ENCODE measurements at places on chromosomes 13 and 19.

DNA sequence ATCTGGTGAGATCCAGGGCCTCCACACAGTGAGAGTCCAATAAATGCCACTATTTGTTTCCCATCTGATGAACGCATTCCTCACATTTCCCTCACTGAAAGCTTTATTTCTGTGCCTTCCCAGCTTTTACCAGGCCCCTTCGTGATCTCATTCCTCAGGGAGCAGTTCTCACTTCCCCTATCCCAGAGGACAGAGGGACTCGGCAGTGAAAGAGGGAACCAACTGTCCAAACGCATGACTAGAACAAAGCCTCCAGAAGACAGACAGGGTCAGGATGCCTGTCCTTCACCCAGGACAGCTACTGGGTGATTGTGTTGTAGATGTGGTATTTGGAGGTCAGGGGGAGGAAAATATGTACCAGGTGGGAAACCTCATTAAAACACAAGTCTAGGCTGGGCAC, 2.0 kb upstream of the ZBTB45 start:
- no peak for DNase-seq

- DNase-seq, result no peak
These were observed 225.1 kb downstream of the EFNB2 start for GRCh38 chr13:106310291-106310865.

DNA sequence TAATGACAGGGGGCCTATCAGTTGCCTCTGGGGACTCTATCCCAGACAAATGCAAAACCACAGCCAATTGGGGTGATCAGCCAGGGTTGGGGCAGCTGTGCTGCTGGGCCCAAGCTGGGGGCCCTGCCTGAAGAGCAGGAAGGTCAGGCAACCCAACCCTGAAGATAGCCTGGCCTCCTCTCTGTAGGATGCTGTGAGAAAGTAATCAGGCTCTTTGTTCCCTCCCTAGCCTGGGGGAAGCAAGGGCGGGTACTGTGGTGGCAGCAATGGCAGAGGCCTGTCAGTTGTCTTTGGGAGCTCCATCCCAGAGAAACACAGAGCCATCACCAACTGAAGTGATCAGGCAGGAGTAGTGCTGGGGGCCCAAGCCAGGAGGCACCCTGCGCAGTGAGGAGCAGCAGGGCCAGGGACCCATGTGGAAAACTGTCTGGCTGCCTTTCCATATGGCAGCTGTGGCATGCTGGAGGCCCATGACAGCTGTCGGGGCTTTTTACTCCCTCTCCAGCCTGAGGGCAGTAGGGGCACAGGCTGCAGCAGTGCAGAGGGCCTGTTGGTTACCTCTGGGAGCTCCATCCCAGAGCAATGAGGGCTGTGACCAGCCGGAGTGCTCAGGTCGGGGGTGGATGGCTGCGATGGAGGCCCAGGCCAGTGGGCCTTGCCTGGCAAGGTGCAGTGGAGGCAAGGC, 73.6 kb upstream of the ATP12A start:
- no peak for DNase-seq

DNA sequence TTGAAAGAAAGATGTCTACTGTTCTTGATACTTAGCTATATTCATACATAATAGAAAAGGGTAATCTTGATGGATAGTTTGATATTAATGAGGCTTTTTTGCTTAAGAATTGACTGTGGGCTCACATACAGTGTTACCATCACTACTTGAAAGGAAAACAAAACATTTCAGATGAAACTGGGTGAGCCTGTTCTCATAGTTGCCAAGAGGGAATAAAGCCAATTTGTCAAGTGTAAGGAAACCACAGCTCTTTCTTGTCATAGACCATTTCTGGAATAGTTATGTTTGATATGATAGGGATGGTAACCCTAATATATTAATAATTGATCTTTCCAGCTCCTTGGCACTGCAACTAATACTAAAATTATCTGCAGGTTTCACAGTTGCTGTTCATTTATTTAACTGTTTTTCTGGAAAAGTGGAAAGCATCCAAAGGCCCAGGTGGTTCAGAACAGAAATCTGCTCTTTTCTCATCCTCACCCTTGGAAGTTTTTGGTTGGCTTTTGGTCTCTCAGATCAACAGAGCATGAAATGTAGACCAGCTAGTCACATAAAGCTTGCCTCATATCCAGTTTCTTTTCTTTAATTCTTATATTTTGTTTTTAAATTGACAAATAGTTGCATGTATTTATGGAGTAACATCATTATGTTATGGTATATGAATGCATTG, 43.2 kb downstream of the ARHGEF7 start:
- no peak for DNase-seq

- DNase-seq, result no peak
These were observed 1.5 kb upstream of the ZNF616 start for GRCh38 chr19:52141203-52141602.

DNA sequence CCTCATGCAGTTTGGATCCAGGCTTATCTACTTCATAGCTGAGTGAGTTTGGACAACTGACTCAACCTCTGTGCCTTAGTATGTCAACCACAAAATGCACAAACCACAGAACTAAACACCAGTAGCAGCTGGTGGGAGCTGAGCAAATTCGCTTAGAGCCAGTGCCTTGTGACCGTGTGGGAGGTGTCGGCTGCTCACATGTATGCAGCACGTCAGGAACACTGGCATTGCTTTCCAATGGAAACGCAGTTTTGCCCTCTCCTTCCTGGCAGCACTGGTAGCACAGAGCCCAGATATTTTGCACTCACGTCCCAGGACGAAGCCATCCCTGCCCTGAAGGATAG, 8.3 kb upstream of the NTN5 start:
- DNase-seq, result no peak

- DNase-seq, result no peak
These were observed 5.7 kb upstream of the F10 start for GRCh38 chr13:113116871-113117271.

DNA sequence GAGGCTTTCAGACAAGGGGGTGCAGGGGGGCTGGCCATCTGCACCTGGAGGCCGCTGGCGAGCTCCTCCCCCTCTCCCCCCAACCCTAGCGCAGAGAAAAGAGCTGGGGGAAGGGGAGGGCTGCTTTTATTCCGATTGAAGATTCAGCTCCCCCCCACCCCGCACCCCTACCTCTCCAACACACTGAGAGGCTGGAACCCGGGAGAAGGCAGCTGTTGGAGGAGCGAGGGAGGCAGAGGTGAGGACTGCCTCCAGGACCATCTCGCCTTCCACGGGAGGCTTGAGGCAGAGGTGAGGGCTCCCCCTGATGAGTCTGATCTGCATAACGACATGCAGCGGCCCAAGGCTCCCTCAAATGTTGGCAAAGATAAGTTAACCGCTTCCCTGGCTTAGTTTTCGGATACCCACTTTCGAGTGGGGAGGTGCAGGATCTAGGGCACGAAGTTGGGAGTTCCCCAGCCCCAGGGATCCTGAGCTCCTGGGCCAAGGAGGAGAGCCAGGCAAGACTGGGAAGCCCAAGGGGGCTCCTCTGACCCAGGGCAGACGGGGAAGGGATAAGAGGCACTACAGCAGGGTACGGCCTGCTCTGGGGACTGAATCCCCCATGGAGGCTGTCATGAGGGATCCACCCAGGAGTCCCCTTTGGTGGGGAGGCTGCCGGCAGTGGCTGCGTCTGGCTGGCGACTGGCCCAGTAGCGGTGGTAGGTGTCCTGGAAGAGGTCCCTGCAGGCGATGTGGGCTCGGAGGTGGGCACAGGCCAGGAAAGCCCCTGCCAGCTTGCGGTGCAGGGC, 1.2 kb upstream of the NUMBL start:
- no peak for DNase-seq

DNA sequence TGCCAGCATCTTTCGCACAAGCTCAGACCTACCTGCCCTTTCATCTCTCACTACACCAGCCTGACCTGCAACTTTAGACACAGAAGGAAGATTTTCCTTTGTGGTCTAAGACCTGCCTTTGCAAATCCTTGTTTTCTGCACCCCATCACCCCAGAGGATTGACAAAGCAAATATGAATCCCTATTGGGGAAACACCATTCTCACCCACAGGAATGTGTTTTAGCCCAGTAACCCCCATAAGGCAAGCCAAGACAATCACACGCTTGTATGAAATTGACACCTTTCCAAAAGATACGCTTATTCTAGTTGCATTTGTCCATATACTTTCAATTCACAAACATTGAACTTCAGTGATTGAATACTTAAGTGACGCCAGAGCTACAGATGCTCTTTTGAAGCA, 55.7 kb downstream of the SPATA13 start:
- DNase-seq, result no peak

GRCh38 chr19:6519289-6519688, 11.5 kb upstream of the TNFSF9 start:
- no peak for DNase-seq

GRCh38 chr19:37928527-37929286, 21.7 kb downstream of the SIPA1L3 start:
- DNase-seq, result no peak

GRCh38 chr13:98858191-98858590, 105.7 kb upstream of the SLC15A1 start:
- DNase-seq, result no peak

DNA sequence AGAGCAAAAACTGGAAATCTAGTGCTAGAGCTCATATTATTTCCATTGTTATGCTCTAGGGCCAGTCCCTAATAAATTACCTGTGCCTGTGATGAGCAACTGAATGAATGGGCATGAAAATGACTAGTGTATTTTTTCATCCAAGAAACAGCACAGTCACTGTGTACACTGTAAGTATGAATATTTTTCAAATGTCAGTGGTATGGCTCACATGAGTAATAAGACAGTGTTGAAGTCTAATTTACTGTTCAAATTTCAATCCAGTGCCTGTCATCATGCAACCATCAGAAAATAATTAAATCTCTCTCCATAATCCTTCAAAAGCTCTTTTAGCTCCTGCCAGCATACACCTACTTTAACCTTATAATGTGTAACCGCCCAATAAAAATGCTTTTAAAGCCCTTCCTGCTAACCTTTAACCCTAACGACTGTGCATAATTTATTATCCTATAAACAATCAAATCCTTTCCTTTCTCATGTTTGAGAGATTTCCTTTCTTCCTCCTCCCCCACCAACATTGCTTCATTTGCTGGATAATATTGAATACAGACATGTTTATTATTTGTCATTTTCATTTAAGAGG, 378.3 kb downstream of the GPC5 start:
- no peak for DNase-seq

GRCh38 chr13:92843549-92843948, 383.1 kb upstream of the GPC6 start:
- no peak for DNase-seq

DNA sequence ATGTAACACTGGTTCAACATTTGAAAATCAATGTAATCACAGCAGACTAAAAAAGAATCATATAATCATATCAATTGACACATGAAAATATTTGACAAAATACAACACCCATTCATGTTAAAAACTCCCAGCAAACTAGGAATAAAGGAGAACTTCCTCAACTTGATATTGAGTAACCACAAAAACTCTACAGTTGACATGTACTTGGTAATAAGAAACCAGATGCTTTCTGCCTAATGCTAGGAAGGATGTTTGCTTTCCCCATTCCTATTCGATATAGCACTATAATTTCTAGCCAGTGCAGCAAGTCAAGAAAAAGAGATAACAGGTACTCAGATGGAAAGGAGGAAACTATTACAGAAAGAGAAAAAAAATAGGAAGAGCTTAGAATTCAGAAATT, 26.9 kb downstream of the UFM1 start:
- DNase-seq, result no peak

GRCh38 chr13:102935896-102936321, 90.1 kb downstream of the ERCC5 start:
- DNase-seq, result no peak

DNA sequence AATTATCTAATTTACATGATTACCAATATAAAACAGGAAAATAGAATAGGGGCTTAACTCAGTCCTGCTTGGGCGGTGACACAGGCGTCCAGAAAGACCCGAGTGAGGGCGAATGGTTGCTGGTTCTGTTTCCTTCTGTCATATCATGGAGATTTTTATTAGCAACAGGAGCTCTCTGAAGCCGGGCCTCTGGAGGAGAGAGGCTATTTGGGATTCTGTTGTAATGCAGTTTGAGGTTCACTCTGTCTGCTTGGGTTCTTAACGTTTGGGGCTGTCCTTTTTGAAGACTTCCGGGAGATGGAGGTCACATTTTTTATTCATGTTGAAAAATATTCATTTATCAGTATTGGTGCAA, 115.7 kb upstream of the ZNF536 start:
- DNase-seq, result no peak

DNA sequence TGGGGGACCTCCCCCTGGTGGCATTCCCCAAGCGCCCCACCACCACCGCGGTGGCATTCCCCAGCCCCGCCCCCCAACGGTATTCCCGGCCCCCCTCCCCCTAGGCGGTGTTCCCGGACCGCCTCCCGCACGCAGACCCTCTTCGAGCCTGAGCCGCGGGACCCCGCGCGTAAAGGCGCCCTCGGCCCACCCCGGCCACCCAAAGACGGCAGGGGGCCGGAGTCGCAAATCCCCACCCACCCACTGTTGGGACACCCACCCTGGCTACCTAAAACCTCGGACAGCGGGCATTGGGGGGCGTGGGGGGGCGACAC, 22.4 kb downstream of the OLFM2 start:
- no peak for DNase-seq

- DNase-seq, result no peak
These were observed 19.7 kb downstream of the SCEL start for GRCh38 chr13:77555246-77555645.

- no peak for DNase-seq
These were observed 19.8 kb upstream of the SLC35E1 start for GRCh38 chr19:16591803-16592556.

GRCh38 chr19:40805258-40805868, 6.4 kb downstream of the EGLN2 start:
- no peak for DNase-seq

GRCh38 chr13:26673890-26674289, 86.7 kb downstream of the GPR12 start:
- no peak for DNase-seq

DNA sequence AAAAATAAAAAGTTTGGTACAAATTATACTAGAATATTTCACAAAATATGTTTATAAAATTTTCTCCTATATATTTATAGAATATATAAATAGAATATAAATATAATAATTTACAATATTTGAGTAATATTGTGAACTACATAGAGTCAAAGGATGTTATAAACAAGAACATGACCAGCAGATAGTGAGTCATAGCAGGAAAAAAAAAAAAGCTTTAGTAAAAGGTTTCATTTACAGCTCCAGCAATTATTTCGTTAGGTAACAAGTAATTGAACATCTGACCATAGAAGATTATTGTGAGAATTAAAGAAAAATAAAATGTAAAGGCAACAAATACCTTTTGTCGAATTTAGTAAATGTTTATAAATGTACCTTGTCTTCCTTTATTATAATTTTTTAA, 864.1 kb downstream of the PCDH17 start:
- no peak for DNase-seq

DNA sequence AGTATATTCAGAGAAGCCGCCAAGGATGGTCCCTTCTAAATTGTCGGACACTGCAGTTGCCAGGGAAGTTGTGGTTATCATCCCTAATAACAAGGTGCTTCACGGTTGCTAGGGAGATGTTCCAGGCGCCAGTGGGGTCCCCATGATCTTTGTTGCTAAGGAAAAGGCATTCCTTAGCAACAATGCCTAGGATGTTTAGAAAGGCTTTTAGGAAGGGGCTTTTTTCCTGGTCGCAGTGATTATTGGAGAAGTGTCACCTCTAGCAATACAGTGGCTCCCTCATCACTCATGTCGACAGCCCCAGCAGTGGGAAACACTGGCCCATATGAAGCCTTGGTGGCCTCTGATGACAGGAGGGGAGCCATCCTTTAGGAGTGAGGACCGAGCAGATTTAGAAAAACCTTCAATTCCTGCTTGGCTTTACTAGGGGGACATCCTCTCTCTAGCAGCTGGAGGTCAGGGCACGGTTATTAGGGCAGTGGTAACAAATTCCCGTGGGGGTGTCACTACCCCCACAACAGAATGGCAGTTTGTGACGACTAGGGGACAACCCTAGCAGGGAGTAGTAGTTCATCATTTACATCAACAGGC, 6.4 kb upstream of the TMC4 start:
- no peak for DNase-seq

GRCh38 chr19:12772323-12772722, 3.0 kb downstream of the HOOK2 start:
- DNase-seq, result no peak
